ENCODE measurements at places on chromosomes 7 and 10. TPM values are rescaled to one million over a fixed set of nuclear protein-coding genes. Genes with fewer than 3 reads are reported as not detected.

Gene C10orf67
- total RNA-seq: 0.11 TPM

Gene AMPH
- 62.7 TPM for total RNA-seq

Gene CPEB3
- total RNA-seq: 18.1 TPM

Gene EXOC6
- total RNA-seq: 53.5 TPM

Gene OR2A5
- not detected for total RNA-seq

Gene UPK3BL2
- total RNA-seq: 64.4 TPM

Gene FBXO24
- total RNA-seq: 2.5 TPM

Gene EGR2
- 2.3 TPM for total RNA-seq

Gene INA
- 102 TPM for total RNA-seq

Gene TAS2R3
- total RNA-seq: 4.2 TPM

Gene CCDC3
- total RNA-seq: 13.0 TPM

Gene TMEM229A
- total RNA-seq: 1.9 TPM

Gene SPDYE6
- not detected for total RNA-seq

Gene NFE2L3
- 3.7 TPM for total RNA-seq

Gene CH25H
- 0.99 TPM for total RNA-seq

Gene EEPD1
- total RNA-seq: 21.3 TPM

Gene TMEM254
- total RNA-seq: 25.6 TPM

Gene POLR2J3
- 36.0 TPM for total RNA-seq

Gene HGF
- 10.9 TPM for total RNA-seq

Gene SYT15
- 2.5 TPM for total RNA-seq

Gene C7orf33
- total RNA-seq: 3.6 TPM

Data from camera-type eye (tissue), 1 donor.